ENCODE measurements at places on chromosomes 4 and X. TPM values are rescaled to one million over a fixed set of nuclear protein-coding genes. Genes with fewer than 3 reads are reported as not detected.

DNA sequence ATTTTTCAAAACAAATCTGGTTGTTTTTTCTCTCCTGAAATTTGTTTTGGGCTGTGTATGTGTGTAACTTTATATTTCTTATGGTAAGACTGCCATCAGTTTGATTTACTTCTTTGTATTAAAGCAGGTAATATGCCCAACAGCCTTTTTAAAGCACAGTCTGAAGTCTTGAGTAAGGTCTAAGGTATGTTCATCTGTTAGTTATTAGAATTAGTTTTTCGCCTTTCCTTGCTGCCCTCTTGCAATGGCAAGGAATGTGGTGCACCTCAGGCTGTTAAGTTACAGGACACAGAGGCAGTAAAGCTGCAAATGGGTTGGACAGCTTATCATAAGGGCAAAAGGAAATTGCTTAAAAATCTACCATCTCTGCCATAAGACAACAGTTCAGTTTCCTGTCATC is 71.8 kb downstream of the METTL14 start:
- peaks cover 100% of the 10 kb centered on the region for H3K4me1 ChIP-seq
- H3K27ac ChIP-seq: peak overlapping the region; percentile 76
- no peak for DNase-seq
- peaks cover 9% of the 10 kb centered on the region for H3K36me3 ChIP-seq

DNA sequence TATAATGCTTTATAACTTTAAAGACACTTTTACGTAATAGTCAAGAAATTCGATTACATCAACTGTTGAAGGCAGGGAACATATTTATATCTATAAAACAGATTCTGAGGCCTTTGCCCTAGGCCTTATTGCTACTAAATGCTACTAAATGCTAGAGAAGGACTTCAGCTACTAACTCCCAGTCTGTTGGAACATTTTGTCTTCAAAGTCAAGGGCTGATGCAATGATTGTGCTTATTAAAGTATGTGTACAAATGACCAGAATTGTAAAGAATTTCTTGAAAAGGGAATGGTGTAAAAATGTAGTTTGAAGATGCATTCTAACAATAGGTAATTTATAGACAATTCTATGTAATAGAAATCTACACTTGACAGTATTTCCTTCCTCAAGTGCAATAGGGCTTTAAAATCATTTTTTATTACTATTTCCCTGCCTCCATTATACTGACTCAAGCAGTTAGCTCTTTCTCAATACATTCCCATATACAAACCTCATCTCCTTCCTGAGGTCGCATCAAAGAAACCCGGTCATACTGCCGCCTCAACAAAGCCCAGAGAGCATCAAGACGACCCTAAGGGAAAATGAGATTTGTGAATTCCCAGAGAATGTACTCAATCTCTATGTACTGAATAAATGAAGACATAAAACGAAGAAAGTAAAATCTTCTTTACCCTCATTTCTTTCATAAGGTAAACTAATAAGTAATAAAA is 95.7 kb downstream of the ANTXR2 start:
- no peaks in the 10 kb centered on the region for H3K36me3 ChIP-seq
- H3K4me3 ChIP-seq: no peak overlapping the region
- H3K27ac ChIP-seq: no peak overlapping the region
- DNase-seq: no peak
- H3K4me1 ChIP-seq: no peaks in the 10 kb centered on the region
- no peaks in the 10 kb centered on the region for H3K27me3 ChIP-seq

DNA sequence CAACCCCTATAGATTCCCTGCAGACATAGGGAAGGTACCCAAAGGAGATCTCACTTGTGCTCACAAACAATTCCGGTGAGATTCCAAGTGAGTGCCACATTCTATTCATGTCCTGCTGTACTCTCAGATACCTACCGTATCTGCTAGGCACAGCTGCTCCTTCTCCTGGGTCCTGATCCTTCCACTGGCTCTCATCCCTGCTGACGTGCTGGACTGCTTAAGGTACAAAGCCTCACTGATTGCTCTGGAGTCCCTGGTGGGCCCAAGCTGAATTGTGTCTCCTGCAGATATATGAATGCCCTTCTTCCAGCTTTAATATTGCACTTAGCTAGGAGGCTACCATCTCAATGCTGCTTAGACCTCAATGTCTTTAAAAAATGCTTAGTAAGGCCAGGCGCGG is 2.4 kb downstream of the TCEAL1 start:
- DNase-seq: no peak
- H3K27me3 ChIP-seq: no peaks in the 10 kb centered on the region
- H3K4me3 ChIP-seq: no peak overlapping the region
- H3K36me3 ChIP-seq: no peaks in the 10 kb centered on the region
- H3K4me1 ChIP-seq: no peaks in the 10 kb centered on the region

GRCh38 chr4:26204249-26204825 is 116.5 kb upstream of the RBPJ start:
- no peaks in the 10 kb centered on the region for H3K36me3 ChIP-seq
- peaks cover 29% of the 10 kb centered on the region for H3K4me1 ChIP-seq
- H3K27me3 ChIP-seq: peaks cover 25% of the 10 kb centered on the region
- H3K27ac ChIP-seq: no peak overlapping the region
- DNase-seq: no peak

DNA sequence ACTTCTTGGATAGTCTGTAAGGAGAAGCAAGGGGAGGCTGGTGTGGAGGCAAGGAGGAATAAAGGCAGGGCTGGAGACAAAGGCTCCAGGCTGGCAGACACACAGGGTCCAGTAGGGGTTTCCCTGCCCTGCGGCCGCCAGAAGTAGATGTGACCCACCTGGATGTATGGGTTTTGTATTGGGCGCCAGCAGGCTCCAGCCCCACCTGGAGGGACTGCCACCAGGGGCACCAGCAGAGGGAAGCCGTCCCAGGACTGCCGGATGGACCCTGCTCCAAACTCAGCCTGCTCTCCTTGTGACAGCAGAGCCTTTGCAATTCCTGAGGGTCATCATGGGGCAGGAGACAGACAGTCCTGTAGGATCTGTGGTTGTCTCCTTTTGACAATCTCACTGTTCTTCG is 52.7 kb downstream of the MGST2 start:
- no peaks in the 10 kb centered on the region for H3K27me3 ChIP-seq
- H3K4me1 ChIP-seq: peaks cover 8% of the 10 kb centered on the region
- no peak overlapping the region for H3K27ac ChIP-seq
- DNase-seq: no peak
- no peak overlapping the region for H3K4me3 ChIP-seq

Gene CT47B1
- total RNA-seq: not detected

Gene UFSP2
- 20.0 TPM for total RNA-seq

Gene VSIG1
- not detected for total RNA-seq

Gene LRCH2
- 3.8 TPM for total RNA-seq

DNA sequence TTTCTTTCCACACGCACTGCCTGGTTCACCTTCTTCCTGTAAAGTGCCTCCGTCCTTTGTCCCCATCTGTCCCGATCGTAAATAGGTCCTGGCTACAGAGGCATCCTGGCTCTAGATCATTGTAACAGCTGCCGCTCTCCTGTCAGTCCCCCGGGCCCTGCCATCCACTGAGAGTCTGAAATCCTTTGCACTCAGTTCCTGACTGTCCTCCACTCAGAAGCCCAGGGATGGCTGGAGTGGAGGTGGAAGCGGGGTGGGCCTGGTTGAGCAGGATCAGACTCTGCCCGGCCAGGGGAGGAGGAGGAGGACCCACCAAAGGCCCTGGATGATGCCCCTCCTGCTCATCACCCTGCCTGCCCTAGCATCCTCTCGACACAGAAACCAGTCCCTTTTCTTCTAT is 29.8 kb downstream of the PIGG start:
- H3K4me1 ChIP-seq: no peaks in the 10 kb centered on the region
- no peak for DNase-seq
- no peak overlapping the region for H3K4me3 ChIP-seq
- no peaks in the 10 kb centered on the region for H3K27me3 ChIP-seq
- H3K27ac ChIP-seq: no peak overlapping the region

DNA sequence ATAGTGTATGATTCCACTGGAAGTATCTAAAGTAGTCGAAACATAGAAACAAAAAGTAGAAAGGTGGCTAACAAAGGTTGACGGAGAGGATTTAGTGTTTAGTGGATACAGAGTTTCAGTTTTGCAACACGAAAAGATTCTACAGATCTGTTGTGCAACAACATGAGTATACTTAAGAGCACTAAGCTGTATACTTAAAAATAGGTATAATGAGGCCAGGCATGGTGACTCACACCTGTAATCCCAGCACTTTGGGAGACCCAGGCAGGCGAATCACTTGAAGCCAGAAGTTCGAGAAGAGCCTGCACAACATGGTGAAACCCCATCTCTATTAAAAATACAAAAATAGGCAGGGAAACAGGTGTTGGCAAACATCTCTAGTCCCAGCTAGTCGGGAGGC is 7.9 kb upstream of the ATRX start:
- no peaks in the 10 kb centered on the region for H3K4me1 ChIP-seq
- H3K36me3 ChIP-seq: no peaks in the 10 kb centered on the region
- no peak overlapping the region for H3K27ac ChIP-seq
- no peak overlapping the region for H3K4me3 ChIP-seq

DNA sequence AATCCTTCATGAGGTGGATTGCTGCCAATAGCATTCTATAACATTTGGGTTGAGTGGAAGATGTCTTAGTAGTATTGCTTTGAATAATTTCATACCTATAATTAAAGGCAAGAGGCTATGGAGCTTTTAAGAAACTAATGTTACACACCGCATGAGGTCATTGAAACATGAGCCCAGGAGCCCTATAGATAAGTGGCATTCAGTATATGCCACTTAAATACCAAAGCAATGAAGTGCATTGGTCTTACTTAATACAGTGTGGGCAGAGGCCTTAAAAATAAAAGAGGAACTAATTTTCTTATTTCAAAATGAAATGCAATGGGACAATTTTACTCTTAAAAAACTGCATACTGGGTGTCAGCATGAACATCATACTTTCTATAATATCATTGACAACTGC is 47.5 kb downstream of the SPATA18 start:
- DNase-seq: no peak
- no peaks in the 10 kb centered on the region for H3K4me1 ChIP-seq
- no peaks in the 10 kb centered on the region for H3K27me3 ChIP-seq

DNA sequence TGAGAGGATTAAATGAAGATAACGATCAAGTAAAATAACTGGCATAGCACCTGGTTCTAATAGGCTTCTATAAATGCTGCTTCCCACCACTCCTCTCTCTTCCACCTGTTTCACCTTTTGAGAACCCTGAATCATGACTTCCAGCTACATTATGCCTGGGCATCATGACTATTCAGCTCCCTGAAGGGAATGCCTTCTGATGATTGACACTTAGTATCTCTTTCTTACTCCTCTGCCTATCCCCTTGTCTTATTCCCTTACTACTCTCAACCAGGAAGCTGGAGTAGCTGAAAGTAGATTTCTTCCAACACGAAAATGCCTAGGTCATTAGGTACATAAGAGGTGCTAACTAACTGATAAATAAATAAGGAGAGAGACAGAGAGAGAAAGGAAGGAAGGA is 24.7 kb upstream of the CXCL8 start:
- no peak for DNase-seq
- H3K4me1 ChIP-seq: peaks cover 31% of the 10 kb centered on the region
- H3K27ac ChIP-seq: no peak overlapping the region

DNA sequence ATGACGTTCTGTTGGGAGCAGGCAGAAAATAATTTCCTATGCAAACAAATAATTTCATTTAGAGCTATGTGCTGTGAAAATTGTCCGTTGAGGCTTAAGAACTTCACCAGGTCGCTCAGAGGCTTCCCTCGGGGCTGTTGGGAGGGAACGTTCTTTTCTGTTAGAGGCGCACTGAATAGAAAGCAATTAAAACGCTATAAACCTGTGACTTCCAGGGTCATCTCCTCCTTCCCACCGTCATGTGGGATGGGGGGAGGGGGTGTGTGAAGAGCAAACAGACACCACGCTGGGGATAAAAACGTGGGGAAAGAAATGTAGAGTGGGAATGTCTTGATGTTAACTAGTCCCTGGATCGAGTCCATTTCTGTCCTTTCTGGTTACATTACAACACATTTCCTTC is 35.2 kb upstream of the ZNF518B start:
- DNase-seq: no peak
- no peak overlapping the region for H3K27ac ChIP-seq
- H3K36me3 ChIP-seq: no peaks in the 10 kb centered on the region
- H3K27me3 ChIP-seq: no peaks in the 10 kb centered on the region

Gene GYPB
- total RNA-seq: not detected

DNA sequence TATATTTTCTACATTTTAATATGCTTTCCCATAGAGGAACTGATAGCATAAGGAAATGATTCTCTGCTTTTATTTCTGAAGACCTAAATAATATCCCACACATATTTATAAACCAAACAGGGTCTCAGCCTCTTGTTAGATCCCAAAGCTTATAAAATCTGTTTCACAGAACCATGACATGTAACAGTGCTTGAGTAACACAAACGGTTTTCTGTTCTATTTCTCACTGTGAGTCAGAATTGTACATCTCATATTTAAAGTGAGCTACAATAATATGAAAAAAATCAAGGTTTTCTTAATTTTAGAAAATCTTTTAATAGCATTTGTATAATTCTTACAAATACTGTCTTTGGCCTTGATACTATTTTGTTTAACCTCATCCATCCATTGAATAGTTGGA is 51.2 kb downstream of the NR3C2 start:
- H3K36me3 ChIP-seq: no peaks in the 10 kb centered on the region
- no peak overlapping the region for H3K27ac ChIP-seq
- no peaks in the 10 kb centered on the region for H3K4me1 ChIP-seq
- H3K27me3 ChIP-seq: no peaks in the 10 kb centered on the region
- H3K4me3 ChIP-seq: no peak overlapping the region
- DNase-seq: no peak

- H3K4me3 ChIP-seq: no peak overlapping the region
- DNase-seq: no peak
- no peaks in the 10 kb centered on the region for H3K36me3 ChIP-seq
- no peaks in the 10 kb centered on the region for H3K4me1 ChIP-seq
These were observed 45.0 kb upstream of the TNIP3 start for GRCh38 chr4:121209171-121209570.

DNA sequence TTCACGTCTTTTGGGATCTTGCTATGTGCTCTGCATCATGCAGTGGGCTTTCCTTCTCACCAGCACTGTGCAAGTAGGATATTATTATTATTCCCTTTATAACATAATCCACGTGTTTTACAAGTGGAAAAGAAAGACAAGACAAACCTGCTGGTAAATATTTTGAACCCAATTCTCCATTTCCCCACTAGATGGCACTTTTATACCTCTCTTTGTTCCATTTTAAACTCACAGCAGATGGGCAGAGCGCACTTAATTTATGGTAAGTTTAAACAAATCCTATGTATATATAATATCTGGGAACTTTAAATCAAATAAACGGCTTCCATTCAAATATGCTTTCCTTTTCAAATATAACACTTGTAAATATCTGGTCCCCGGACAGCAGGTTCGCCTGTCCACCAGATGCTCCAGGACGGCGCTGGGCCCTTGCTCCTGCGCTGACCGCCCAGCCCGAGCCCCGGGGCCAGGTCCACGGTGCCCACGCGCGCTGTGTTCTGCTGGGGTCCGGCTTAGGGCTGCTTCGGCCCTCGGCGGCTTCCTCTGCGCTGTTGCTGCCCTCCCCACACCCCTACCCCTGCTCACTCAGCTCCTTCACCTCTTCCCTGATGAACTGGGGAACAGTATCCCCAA is 31.1 kb downstream of the F11 start:
- DNase-seq: no peak
- H3K27ac ChIP-seq: no peak overlapping the region
- H3K36me3 ChIP-seq: no peaks in the 10 kb centered on the region
- H3K4me3 ChIP-seq: no peak overlapping the region
- no peaks in the 10 kb centered on the region for H3K4me1 ChIP-seq
- peaks cover 25% of the 10 kb centered on the region for H3K27me3 ChIP-seq

Gene ARX
- total RNA-seq: not detected

All from esophagus squamous epithelium (tissue), 5 donors.